ENCODE measurements at places on chromosomes 2 and 18.

GRCh38 chr18:58635891-58636290, 7.0 kb upstream of the ALPK2 start:
- no peak for DNase-seq

GRCh38 chr2:62305421-62306176, 109.7 kb downstream of the B3GNT2 start:
- no peak for DNase-seq

DNA sequence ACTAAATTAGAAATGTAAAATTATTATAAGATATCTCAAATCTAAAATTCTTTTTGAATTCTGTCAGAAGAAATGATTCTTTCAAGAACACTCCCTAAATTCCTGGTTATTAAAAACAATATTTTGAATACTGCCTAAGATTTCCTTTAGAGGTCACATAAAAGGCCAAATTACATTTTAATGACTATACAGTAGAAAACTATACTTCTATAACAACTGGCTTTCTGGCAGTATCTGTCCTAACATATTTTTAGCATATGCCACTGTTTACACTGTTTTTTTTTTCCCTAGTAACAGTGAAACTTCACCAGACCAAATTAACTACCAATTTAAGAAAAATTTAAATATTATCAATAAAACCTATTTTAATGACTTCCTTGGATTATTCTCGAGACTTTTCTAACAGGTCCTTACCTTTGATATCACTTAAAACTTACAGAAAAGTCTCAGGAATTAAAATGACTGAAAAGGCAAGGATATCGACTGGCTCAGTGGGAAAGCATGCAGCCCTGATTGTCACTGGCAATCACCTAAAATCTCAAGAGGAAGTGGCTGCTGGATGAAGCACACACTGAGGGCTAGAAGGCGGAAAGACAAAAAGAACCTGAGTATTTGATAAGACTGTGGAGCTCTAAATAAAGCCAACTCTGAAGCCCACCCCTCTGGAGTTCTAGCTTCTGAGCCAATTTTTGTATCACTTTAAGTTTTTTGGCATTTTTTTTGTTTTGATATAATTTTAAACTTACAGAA, 59.6 kb downstream of the SPIRE1 start:
- DNase-seq: peak; percentile 37

GRCh38 chr2:110101280-110101844, 14.3 kb downstream of the MALL start:
- peak; percentile 85 for DNase-seq

- peak; percentile 66 for DNase-seq
These were observed 10.3 kb upstream of the ZBTB7C start for GRCh38 chr18:48419277-48420022.

DNA sequence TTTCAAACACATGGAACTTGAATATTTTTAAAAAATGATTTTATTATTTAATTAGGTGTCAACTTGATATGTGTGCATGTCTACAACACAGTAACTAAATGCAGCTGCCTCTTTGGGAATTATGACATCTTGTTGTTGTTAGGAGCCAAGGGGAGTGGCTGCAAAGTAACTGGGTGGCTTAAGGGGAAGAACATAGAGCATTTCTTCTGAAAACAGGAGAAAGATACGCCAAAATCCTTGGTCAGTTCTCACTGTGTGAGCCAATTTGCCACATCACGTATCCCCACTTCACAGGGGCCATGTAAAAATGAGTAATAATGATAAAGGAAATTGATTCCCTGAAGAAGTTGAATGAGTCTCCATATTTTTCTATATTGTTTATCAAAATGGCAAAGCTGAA, 309.8 kb upstream of the COL3A1 start:
- no peak for DNase-seq

DNA sequence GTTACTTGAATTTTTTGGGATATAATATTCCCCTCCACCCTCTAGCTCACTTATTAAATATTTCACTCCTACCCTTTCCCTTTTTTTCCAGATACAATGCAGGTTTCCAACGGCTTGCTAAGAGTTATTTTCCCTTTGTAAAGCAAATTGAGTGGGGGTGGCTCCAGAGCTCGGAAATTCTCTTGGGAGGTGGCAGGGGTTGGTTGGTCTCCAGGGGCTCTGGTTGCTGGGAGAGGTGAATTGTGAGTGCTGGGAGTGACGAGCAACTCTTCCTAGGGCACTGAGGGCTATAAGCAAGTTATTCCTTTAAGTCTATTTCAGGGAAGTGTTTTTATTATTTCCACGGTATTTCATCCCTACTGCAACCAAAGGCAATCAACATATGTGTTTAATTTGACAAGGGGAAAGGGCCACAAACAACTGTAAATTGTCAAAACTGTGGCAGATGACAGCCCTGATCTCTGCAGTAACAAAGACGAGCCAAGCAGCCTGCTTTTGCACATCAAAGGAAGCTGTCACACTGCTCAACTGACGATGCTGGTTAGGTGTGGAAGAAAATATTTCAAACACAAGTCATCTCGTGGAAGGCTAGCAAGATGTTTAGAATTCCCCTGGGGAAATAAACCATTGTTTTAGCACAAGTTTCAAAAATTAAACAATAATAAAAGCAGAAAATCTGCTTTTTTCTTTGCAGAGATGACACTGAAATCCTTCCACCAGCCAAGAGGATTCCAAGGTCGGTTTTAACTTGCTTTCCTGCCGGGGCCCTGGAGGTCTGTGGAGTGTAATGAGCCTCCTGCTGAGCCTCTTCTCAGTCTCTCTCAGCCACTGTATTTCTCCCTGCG, 34.8 kb upstream of the ASXL2 start:
- DNase-seq: no peak

GRCh38 chr2:134527381-134527780, 191.4 kb downstream of the TMEM163 start:
- no peak for DNase-seq

GRCh38 chr18:63788447-63789096, 13.4 kb downstream of the SERPINB7 start:
- peak; percentile 78 for DNase-seq

DNA sequence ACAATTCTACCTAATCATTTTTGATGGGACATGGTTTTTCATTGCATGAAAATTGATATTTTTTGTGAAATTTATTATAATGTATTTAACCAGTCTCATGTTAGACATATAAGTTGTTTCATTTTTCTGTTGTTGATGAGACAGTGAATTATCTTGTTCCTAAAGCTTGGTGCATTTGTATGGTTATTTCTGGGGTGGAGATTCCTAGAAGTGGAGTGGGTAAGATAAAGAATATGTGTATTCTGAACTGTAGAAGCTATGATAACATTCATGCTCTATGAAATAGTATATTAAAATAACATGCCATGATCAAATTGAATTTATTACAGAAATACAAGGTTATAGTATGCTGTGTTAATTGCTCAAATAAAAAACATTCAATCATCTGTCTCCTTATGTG, 69.2 kb downstream of the BOLA3 start:
- no peak for DNase-seq

DNA sequence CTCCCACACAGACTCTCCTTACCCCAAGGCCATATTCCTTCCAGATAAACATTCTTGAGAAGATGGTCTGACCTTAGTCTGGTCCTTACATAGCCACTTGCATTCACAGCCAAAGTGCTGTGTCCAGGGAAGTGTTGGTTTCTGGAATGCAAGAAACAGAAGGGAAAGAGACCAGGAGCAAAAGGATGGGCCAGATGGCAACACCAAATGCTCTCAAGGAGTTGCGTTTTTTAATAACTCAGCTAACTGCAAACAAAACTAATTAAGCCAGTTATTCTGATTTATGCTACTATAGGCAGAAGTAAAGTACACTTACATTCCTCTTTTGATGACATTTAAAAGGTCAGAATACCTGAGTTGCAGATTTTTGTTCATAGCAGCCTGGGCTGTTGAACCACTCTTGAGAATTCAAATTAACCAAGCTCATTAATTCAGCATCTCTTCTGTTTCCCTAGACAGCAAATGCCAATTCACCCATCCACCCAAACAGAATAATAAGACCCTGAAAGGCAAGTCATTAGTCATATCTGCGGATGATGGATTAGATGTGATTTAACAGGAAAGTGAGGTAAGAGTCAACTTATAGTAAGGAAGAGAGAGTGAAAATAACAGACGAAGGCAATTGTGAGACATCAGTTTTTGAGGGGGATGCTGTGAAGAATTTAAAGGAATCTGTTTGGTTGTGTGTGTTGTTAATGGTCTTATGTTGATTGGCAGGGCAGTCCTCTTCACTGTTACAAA, 18.8 kb downstream of the CCDC85A start:
- DNase-seq: no peak

DNA sequence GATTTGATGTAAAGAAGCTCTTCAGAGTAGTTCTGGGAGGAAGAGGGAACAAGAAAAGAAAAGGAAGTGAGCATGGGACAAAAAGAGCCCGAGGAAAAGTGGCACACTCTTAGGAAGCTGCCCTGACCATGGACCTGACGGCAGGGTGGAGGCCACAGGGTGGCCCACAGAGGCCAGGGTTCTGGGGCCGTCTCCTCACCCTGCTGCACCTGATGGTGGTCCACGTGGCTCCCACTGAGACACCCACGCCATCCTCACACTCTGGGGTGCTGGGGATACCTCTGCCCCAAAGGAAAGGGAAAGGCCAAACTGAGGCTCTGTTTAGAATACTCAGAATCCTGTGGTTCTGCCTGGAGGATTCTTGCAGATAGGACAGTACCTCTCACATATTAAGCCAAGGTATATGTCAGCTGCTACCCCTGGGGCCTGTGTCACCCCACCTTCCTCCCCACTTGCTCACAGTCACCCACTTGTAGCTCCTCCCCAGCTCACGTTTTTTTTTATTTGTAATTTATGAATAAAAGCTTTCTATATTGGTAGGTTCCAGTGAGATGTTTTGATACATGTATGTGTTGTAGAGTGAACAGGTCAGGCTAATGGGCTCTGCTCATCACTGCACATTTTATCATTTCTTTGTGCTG, 171.1 kb downstream of the LDLRAD4 start:
- DNase-seq: no peak

DNA sequence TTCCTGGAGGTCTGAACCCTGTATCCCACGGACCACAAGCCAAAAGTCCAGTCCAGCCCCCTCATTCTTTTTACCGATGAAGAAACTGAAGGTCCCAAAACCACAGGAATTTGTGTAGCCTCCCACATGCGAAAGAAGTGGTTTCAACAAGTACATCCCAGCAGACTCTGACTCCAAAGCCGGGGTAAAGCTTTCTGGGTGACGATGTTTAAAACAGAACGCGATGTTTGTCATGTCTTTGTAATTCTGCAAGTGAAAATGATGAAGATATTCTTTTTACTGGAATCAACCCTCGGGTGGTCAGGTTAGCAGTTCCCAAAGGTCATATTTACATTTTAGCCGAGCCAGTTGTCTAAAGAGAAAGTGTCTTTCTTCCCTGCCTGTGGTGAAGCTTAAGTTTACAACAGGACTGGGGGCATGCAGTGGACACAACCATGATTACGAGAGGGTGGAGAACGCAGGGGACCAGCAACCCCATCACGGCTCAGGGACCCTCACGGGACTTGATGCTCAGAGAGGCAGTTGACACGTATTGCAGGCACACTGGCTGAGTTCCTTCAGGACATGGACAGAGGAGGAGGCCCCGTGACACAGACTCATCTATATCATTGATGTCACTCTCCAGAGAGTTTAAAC, 17.8 kb upstream of the TMEM131 start:
- peak; percentile 92 for DNase-seq

DNA sequence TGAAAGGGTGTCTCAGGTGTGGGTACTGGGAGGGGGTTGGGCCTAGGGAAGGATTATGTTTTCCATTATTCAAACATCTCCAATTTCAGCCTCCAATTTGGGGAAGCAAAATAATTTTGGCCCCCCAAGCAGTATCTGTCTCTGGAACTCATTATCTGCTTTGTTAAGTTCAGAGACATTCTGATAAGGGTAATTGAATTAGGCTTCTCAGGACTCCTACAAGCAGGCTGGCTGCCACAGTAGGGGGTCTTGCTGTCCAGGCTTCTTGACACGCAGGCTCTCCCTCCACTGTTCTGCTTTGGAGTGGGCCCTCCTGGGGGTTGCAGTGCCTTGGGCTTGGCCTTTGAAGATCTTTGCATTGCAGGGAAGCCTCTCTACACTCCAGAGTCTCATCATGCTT, 108.1 kb upstream of the SIX2 start:
- DNase-seq: no peak

- no peak for DNase-seq
These were observed 270.1 kb downstream of the ETAA1 start for GRCh38 chr2:67667054-67667908.

DNA sequence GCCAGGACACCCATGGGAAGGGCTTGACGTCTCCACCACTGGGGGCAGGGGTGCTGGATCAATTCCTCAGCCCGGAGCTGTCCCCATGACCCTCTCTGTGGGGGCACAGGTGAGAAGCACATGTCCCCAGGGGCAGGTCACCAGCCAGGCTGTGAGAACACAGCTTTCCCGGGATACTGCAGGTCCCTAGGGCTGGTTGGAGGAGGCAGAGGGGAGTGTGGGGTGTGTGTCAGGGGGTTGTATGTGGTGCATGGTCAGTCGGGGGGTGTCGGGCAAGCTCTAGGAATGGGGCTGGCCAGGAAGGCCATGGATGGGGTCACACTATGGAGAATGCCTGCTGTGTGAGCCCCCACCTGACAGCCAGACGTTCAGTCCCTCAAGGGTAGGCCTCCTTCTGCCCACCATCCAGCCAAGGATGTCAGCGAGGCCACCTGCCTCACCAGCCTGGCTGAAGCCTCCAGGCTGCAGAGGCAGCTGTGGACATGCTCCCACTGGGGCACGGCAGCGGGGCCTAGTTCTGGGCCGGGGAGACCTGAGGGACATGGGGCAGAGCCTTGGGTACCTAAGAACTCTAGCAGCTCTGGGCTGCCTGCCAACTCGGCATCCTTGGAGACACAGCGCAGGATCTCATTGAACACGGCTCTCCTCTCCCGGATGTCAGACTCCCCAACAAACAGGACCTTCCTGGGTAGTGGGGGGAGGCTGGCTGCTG, 10.3 kb downstream of the HS1BP3 start:
- DNase-seq: no peak
